Stimulated activated CD8-positive, alpha-beta memory T cell treated with anti-CD3 and anti-CD28 coated beads, Interleukin-4, amount 100 ng/mL, for 1 hour (primary cell): ENCODE measurements at places on chromosomes 1 and 21.
A peak's percentile ranks its signal among the peaks of the same experiment; 100 is the strongest.

GRCh38 chr1:155912056-155912536 lies 947 bp upstream of the RIT1 start:
- no peak for DNase-seq

DNA sequence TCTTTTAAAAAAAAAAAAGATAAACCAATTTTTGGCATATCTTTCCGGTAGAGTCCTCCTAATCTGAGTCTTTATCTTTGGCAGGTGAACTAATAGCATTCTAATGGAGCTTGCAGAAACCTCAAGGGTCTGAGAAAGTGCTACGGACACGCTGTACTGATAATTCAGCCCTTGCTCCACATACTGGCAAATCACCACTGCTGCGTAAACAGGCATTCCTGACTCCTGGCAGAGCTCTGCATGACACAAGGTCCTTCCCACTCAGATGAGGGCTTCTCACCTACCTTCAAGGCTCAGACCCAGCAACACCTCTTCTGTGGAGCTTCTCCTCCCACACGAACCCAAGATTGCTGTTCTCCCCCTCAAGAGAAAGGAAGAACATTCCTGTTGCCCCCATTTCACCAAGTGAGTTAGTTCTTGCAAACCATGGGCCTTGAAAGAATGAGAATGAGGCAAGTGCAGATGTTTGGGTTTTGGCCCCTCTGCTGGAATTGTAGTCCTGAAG lies 48.0 kb downstream of the LYST start:
- no peak for DNase-seq

DNA sequence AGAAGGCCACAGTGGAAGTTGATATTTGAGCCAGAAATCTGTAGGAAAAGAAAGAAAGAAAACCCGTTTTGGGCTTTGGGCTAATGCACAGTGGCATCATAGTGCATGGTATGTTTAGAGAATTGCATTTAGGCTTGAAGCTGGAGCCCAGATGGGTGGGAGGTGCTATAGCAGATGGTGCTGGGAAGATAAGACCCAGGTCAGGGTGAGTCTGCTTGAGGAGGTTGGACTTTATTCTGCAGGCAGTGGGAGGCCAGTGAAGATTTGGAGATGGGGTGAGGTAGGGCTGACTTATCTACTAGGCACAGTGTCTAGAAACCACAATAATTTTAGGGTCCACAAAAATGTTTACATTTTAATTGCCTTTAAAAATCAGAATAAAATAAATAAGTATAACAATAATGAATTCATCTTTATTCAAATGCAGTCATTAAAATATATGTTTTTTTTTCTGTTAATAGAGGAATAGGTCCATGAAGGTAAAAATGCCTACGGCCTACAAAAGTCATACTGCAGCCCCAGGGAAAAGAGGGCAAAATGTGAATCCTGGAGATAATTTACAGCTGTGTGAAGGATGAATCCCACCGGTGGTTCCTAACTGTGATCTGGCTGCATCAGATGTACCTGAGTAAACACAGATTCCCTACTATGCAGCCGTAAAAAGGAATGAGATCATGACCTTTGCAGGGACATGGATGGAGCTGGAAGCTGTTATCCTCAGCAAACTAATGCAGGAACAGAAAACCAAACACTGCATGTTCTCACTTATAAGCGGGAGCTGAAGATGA lies 8.7 kb downstream of the DNAJC6 start:
- DNase-seq, result no peak

DNA sequence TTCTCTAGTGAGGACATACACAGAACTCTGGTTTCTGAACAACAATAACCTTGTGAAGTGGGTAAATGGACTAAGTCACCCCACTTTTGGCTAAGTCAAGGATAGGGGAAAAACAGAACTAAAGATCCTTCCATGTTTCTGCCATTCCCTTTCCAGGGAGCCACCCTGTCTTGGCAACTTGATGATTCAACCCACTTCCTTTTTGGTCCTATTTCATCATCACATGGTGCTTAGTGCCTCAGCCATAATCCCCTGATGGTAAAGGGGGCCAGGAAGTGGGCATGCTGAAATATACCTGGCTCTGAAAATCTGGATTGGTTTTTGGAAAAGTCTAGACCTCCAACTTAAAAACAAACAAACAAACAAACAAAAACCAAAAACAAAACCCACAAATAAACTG lies 206.4 kb upstream of the FOXD3 start:
- no peak for DNase-seq

DNA sequence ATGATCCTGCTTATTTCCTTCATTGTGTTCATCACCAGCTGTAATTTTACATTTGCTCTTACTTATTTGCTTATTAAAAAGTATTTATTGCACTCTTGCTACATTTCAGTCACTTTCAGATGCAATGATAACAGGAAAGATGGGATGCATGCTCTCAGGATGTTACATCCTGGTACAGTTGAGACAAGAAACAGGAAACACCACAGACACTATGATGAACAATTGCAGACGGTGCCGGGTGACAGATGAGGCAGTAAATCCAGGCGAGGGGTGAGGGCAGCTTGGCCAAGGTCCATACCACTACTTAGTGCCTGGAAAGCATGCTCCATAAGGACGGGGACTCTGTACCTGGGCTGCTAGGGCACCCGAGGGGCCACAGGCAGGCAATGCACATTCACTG lies 156.6 kb upstream of the RAB4A start:
- no peak for DNase-seq

- no peak for DNase-seq
Observed at GRCh38 chr1:31216016-31216415, 23.7 kb downstream of the NKAIN1 start.

DNA sequence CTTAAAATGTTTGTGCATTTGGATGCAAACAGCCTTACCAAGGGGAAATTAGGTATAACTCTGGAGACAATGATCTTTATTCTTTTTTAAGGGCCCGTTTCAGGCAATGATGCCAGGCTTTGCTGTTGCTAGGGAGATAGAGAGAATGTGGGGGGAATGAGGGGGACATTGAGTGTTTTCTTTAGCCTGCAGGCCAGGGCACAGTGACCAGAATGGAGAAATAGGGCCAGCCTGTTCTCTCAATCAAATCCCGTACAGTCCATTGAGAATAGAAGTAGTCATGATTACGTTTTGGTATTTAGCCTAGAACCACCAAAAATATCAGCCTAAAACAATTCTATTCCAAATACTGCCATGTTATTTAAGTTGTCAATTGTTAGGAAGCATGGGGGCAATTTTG lies 49.0 kb downstream of the RGS7 start:
- no peak for DNase-seq

DNA sequence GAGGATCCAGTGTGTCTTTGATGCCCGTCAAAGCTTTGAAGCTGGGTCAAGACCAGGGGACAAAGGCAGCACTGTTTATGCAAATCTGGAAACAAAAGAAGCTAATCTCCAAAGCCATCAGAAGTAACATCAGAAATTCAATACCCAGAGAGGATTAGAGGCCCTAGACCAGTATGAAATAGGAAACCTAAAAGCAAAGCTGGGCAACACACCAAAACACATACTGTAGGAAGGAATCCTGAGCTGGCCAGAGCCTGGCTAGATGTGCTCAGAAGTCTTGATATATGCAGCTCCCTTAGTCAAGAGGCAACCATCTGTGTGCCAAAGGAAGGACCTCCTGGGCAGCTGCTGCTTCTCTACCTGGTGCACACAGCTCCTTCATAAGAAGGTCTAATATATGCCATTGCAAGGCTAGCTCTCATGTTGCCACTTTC lies 12.3 kb downstream of the COLGALT2 start:
- DNase-seq, result no peak

- DNase-seq, result no peak
Observed at GRCh38 chr21:38429011-38429410, 69.3 kb downstream of the ERG start.

DNA sequence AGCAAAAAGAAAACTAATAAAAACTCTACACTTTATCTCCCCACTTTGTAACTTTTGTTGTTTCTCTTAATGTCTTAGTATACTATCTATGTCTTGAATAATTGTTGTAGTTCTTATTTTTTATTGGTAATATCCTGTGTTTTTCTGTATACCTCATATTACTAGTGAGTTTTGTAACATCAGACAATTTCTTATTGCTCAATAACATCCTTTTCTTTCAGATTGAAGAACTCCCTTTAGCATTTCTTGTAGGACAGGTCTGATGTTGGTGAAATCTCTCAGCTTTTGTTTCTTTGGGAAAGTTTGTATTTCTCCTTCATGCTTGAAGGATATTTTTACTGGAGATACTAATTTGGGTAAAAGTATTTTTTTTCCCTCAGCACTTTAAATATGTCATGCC lies 79.8 kb upstream of the LRRC8B start:
- no peak for DNase-seq

- DNase-seq, result no peak
Observed at GRCh38 chr1:47635597-47635996, 197.8 kb downstream of the FOXD2 start.

GRCh38 chr1:246588159-246588721 lies 22.0 kb downstream of the CNST start:
- DNase-seq, result no peak

- peak; percentile 20 for DNase-seq
Observed at GRCh38 chr1:24555591-24556413, at the start of gene NCMAP. TSS of gene NCMAP (plus strand) at chr1:24556087. CDS start at chr1:24595431, 39,344 bp downstream.

DNA sequence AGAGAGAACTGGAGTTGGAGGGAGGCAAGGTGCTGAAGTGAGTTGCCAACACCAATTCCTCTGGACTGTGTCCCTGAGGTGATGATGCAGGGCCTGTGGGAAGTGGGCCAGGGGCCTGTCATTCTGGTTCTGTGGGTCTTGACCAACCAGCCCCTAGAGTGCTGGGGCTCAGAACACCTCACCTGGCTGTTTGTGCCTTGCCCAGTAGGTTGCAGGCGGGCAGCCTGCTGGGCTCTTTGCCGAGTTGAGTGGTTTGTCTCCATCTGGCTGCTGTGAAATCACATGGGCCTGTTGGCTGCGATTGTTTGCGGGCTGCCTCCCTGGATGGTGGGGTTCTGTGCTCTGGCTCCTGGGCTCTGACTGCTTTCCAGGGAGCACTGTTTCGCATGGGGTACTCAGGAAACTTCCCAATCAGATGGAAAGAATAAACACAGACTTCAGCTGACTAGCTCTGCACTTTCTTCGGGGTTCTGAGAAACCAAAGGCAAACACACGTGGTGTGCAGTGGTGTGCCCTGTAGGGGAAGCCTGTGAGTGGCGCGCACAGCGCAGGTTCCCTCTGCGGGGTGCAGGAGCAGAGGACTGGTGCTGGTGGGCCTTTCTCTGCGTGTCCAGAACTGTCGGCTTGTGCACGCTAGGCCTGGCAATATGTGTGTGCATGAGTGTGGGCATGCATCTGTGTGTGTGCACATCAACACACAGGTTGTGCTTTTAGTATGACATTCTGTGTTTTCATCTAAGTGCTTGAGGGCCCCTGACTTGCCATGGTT lies 95.1 kb downstream of the RHOU start:
- DNase-seq, result no peak

GRCh38 chr1:81007024-81007423 lies 793.7 kb upstream of the ADGRL2 start:
- no peak for DNase-seq

GRCh38 chr1:3727042-3727824 lies 25.0 kb upstream of the CCDC27 start:
- no peak for DNase-seq

DNA sequence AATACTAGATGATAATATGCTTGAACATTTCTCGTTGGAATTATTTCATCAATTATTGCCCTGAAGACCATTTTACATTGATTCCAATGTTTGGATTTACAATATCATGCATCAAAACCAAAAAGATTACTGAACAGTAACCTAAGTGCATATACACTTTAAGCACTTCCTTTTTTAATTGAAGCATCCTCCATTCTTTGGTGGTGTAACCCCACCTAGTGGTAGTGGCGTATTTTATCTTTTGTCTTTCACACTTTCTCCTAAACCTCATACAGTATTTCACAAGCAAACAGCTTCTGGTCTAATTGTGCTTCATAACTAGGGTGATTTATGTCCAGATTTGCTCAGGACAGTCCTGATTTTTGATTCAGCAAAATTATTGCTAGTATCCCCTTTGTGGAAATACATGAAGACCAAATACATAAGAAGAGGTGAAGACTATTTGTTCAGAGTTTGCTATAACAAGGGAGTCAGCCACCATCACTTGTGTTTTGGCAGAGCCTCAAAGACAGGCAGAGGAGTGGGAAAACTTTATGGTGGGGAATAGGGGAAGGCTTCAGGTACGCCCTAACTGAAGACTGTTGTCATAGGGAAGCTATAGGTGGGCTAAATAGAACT lies 3.4 kb upstream of the NVL start:
- no peak for DNase-seq

DNA sequence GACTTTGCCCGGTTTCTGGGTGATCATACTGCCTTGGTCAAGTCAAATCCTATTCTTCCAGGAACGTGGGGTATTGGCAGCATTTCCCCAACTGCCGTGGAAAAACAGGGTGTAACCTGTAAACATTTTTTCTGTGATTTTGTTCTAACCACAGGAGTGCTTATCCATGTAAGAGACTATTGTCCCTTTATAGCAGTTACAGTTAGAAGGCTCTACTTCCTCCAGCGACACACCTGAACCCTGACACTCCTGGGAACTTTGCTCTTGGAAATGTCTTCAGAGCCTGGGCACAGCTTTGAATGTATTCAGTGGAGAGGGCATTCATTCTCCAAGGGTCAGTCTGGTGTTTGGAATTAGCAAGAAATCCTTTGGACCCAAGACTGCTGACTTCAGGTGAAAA lies 26.4 kb upstream of the ARHGEF10L start:
- DNase-seq, result no peak

DNA sequence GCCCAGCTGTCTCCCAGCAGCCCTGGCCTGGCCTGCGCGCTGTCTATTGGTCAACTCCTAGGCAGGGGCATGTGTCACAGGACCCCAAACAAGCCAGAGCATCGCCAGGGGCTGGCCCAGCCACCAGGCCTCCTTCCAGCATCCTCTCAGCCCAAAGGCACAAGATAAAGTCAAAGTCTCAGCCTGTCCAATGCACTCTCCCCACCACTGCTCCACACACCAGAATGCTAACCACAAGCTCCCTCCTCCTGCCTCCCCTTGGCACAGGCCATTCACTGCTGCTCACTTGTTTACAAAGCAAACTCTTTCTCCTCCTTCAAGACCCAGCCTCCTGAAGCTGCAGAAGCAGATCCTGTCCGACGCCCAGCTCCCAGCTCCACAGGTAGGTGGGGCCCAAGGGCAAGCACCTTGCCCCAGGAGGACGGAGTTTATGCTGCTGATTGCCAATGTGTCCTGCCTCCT lies 133.4 kb downstream of the DMRTB1 start:
- DNase-seq, result no peak

- DNase-seq, result no peak
Observed at GRCh38 chr21:41317458-41317857, 857 bp downstream of the FAM3B start.

DNA sequence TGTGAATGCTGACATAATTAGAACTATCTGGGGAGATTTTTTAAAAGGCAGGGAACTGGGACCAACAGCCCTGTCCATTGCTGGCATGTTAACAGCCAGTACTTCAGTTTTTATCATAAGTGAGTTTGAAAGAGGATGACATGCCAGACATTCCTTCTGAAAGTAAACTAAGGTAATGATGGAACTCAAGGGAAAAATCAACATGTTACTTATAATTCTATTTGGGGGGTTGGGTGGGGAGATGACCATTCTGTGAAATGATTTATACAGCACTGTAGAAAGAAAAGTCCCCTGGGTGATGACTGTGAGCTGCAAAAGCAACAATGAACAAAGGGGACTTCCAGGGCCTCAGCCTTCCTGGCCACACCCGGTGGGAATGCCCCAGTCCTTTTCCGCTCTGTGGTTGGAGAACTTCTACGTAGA lies 5.4 kb upstream of the LAMC2 start:
- DNase-seq, result no peak

GRCh38 chr1:207024202-207025145 lies 8.1 kb downstream of the C1orf116 start:
- DNase-seq, result no peak

- DNase-seq, result no peak
Observed at GRCh38 chr1:54698346-54698745, 17.3 kb upstream of the TTC4 start.

GRCh38 chr21:37619464-37619974 lies 252.9 kb downstream of the DYRK1A start:
- no peak for DNase-seq
